ENCODE measurements at places on chromosomes 16 and 17.

DNA sequence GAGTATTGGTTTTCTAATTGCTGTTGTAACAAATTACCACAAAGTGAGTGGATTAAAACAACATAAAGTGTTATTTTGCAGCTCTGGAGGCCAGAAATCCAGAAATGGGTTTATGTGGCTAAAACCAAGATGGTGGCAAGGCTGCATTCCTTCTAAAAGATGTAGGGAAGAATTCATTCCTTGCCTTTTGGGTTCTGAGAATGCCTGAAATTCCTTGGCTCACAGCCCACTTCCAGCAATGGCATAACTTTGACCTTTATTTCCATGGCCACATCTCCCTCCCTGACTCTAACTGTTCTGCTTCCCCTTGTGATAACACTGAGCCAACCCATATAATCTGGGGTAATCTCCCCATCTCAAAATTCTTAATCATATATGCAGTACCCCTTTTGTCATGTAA is 269.6 kb upstream of the RPL38 start:
- peaks cover 4% of the 10 kb centered on the region for H3K27me3 ChIP-seq
- H3K27ac ChIP-seq = no peak overlapping the region
- no peak for DNase-seq
- no peak overlapping the region for H3K4me3 ChIP-seq
- no peaks in the 10 kb centered on the region for H3K36me3 ChIP-seq
- peaks cover 6% of the 10 kb centered on the region for H3K4me1 ChIP-seq

GRCh38 chr17:72778169-72779151 is 314.0 kb downstream of the SLC39A11 start:
- DNase-seq = no peak
- H3K27me3 ChIP-seq = no peaks in the 10 kb centered on the region
- peaks cover 4% of the 10 kb centered on the region for H3K36me3 ChIP-seq
- no peak overlapping the region for H3K27ac ChIP-seq
- H3K4me3 ChIP-seq = no peak overlapping the region

GRCh38 chr17:44069974-44070454 is 521 bp upstream of the G6PC3 start:
- H3K27me3 ChIP-seq = no peaks in the 10 kb centered on the region
- peak overlapping the region; percentile 90 for H3K4me3 ChIP-seq
- peak overlapping the region; percentile 99 for H3K27ac ChIP-seq
- peaks cover 4% of the 10 kb centered on the region for H3K36me3 ChIP-seq

DNA sequence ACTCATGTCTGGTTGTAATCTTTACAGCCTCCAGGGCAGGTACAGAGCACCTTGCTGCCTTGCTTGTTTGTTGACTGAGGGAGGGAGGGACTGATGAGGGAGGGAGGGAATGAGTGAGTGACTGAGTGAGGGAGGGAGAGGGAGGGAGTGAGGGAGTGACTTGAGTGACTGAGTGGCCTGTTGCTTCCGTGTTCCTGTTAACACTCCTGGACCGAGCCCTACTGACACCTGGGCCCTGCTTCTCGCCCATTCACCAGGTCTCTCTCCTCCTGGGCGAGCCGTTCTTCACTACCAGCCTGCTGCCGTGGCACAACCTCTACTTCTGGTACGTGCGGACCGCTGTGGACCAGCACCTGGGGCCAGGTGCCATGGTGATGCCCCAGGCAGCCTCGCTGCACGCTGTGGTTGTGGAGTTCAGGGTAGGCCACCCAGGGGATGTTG is 41.2 kb downstream of the PRMT7 start:
- peaks cover 31% of the 10 kb centered on the region for H3K36me3 ChIP-seq
- no peaks in the 10 kb centered on the region for H3K27me3 ChIP-seq
- no peak overlapping the region for H3K4me3 ChIP-seq
- H3K27ac ChIP-seq = no peak overlapping the region
- H3K4me1 ChIP-seq = no peaks in the 10 kb centered on the region

DNA sequence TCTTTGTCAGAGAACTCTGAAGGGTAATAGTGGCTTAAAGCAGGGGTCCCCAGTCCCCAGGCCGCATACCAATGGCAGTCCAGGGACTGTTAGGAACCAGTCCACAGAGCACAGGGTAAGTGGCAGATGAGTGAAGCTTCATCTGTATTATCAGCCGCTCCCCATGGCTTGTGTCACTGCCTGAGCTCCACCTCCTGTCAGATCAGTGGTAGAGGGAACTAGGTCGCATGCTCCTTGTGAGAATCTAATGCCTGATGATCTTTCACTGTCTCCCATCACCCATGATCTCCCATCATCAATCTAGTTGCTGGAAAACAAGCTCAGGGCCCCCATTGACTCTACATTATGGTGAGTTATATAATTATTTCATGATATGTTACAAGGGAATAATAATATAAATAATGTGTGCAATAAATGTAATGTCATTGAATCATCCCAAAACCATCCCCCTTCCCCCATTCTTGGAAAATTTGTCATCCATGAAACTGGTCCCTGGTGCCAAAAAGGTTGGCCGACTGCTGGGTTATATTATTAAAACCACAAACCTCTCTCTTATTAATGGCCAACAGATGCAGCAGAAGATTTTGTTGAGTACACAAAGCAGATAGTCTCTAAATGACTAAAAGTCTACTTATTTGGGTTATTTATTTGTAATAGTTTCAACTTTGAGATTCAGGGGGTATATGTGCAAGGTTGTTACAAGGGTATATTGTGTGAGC is 782.7 kb downstream of the CDH11 start:
- peaks cover 12% of the 10 kb centered on the region for H3K4me1 ChIP-seq
- no peaks in the 10 kb centered on the region for H3K36me3 ChIP-seq
- no peaks in the 10 kb centered on the region for H3K27me3 ChIP-seq
- H3K4me3 ChIP-seq = no peak overlapping the region
- peak overlapping the region; percentile 9 for H3K27ac ChIP-seq

DNA sequence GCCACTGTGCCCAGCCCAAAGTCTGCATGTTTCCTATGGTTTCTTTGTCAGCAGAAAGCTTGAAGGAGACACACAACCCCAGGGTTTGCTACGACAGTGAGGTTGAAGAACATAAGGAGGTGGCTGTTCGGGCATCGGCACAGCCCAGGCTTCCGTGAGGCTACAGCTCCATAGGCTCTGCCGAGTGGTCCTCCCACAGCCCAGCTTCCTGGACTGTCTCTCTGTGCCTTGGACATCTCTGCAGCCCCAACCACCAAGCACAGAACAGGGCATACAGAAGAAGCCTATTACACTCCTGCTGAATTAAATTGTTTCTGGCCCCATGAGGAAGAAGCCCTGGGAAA is 3.2 kb upstream of the HAP1 start:
- DNase-seq = no peak
- H3K27ac ChIP-seq = no peak overlapping the region
- H3K4me3 ChIP-seq = no peak overlapping the region
- peaks cover under 1% of the 10 kb centered on the region for H3K36me3 ChIP-seq

DNA sequence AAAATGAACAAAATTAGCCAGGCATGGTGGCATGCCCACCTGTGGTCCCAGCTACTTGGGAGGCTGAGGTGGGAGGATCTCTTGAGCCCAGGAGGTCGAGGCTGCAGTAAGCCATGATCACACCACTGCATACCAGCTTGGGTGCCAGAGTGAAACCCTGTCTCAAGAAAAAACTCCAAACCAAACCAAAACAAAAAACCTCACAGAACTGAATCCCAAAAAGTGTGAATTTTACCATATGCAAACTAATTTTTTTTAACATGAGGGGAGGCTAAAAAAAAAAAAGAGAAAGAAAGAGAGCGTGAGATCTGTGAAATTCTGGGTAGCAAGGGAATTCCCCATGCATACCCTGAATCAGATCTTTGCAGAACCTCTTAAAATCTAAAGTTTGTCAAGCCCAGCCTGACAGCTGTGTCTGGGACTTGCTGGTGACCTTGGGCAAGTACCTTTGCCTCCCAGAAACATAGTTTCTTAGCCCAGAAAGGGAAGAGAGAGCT is 17.1 kb upstream of the CDH1 start:
- no peaks in the 10 kb centered on the region for H3K36me3 ChIP-seq
- no peak overlapping the region for H3K4me3 ChIP-seq
- no peaks in the 10 kb centered on the region for H3K27me3 ChIP-seq
- peaks cover 7% of the 10 kb centered on the region for H3K4me1 ChIP-seq
- DNase-seq = no peak

DNA sequence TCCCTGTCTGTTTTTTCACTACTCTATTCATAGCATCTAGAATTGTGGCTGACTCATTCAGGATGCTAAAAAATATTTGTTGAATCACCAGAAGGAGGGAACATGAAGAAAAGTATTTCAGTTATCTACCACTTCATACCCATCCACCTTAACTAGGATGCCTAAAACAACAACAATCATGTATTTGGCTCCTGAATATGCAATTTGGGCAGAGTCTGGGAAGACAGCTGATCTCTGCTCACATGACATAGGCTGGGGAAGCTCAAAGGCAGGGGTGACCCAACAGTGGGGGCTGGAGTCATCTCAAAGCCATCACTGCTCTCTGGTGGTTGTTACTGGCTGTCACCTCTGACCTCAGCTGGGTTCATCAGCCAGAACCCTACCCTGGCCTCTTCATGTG is 80.1 kb upstream of the RPL38 start:
- no peak for DNase-seq
- H3K27ac ChIP-seq = peak overlapping the region; percentile 75
- H3K36me3 ChIP-seq = no peaks in the 10 kb centered on the region
- H3K4me3 ChIP-seq = no peak overlapping the region
- peaks cover 12% of the 10 kb centered on the region for H3K4me1 ChIP-seq

DNA sequence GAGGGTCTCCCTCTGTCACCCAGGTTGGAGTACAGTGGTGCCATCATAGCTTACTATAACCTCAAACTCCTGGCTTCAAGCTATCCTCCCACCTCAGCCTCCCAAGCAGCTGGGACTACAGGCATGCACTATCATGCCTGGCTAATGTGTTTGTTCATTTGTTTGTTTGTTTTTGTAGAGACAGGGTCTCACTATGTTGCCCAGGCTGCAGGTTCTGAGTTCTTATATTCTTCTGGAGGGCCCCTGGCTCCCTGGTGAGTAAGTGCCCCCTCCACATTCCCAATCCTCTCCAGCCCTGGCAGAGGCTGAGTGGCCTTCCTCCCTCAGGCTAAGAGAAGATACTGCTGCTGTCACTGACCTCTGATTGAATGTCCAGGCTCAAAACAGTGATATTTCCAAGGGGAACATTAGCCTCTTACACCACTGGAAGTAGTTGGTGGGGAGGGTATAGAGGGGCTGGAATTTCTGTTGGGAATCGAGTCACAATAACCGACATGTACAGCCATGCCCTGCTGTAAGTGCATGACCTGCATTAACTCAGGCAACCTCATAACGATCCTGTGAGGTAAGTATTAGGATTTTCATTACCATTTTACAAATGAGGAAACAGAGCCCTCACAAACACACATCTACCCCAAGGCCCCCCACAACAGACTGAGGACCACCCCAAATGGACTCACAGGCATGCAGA is 2.7 kb upstream of the ETV4 start:
- no peaks in the 10 kb centered on the region for H3K36me3 ChIP-seq
- peaks cover 20% of the 10 kb centered on the region for H3K4me1 ChIP-seq
- H3K4me3 ChIP-seq = no peak overlapping the region
- no peak for DNase-seq
- H3K27me3 ChIP-seq = peaks cover 27% of the 10 kb centered on the region

DNA sequence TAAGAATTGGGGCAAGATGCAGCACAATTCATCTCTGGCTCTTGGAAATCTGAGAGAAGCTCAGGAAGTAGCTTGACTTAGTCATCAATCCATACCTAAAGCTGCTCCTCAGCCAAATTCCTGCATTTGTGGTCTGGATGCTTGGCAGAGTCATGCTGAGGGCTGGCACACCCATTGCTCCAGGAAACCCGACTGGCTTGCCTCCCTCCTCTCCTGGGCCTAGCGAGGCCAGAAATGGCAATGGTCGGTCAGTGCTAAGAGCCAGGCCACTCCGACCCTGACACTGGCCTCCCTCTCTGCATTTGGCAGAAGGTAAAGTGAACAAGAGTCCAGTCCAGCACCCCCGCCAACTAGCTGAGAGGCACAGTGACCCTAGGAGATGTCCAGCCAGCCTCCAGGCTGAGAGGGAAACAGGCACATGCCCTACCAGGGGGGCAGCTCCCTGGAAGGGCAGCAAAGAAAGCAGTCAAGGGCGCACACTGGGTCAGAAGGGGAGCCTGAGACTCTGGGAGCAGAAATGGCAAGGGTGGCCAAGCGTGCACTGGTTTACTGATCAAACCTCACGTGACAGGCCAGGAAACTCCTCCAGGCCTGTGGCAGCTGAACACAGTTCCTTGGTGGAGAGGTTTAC is 10.0 kb downstream of the POLDIP2 start:
- no peak overlapping the region for H3K4me3 ChIP-seq
- H3K27me3 ChIP-seq = no peaks in the 10 kb centered on the region
- H3K27ac ChIP-seq = peak overlapping the region; percentile 92
- no peak for DNase-seq

DNA sequence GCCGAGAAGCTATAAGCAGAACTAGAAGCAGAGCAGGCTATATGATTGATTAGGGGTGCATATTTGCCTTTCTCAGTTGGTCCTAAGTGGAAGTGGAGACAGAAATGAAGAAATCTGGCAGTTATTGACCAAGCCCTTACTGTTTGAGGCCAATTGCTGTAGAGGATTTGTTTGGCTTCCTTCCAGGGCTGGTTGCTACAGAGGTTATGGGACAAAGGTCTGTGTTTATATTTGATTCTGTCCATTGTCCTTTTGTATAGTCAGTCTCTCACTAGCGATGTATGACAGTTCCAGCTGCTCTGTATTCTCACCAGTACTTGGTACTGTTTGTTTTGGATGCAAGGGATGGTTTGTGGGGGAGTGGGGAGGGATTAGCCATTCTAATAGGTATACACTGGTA is 7.3 kb upstream of the ALOX15 start:
- no peaks in the 10 kb centered on the region for H3K4me1 ChIP-seq
- peaks cover 1% of the 10 kb centered on the region for H3K36me3 ChIP-seq
- no peak overlapping the region for H3K4me3 ChIP-seq
- no peak for DNase-seq
- peaks cover 40% of the 10 kb centered on the region for H3K27me3 ChIP-seq
- H3K27ac ChIP-seq = no peak overlapping the region

- H3K36me3 ChIP-seq = no peaks in the 10 kb centered on the region
- peaks cover 46% of the 10 kb centered on the region for H3K4me1 ChIP-seq
- H3K4me3 ChIP-seq = peak overlapping the region; percentile 75
- H3K27ac ChIP-seq = no peak overlapping the region
- no peak for DNase-seq
- no peaks in the 10 kb centered on the region for H3K27me3 ChIP-seq
Observed at GRCh38 chr17:9647014-9647413, 1.7 kb downstream of the USP43 start.

- peaks cover 2% of the 10 kb centered on the region for H3K4me1 ChIP-seq
- DNase-seq = no peak
- H3K27me3 ChIP-seq = no peaks in the 10 kb centered on the region
- peak overlapping the region; percentile 51 for H3K27ac ChIP-seq
Observed at GRCh38 chr17:28394337-28395116, 11.5 kb downstream of the SLC46A1 start.

DNA sequence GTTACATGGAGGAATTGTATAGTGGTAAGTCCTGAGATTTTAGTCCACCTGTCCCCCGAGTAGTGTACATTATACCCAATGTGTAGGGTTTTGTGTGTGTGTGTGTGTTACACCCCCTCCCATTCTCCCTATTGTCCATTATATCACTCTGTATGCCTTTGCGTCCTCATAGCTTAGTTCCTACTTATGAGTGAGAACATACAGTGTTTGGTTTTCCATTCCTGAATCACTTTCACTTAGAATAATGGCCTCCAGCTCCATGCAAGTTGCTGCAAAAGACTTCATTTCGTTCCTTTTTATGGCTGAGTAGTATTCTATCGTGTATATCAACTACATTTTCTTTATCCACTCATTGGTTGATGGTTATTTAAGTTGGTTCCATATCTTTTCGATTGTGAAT is 635 bp upstream of the FA2H start:
- H3K27ac ChIP-seq = no peak overlapping the region
- H3K36me3 ChIP-seq = no peaks in the 10 kb centered on the region
- peak overlapping the region; percentile 29 for H3K4me3 ChIP-seq
- H3K27me3 ChIP-seq = peaks cover 45% of the 10 kb centered on the region

- DNase-seq = no peak
- H3K27ac ChIP-seq = no peak overlapping the region
- H3K36me3 ChIP-seq = peaks cover 1% of the 10 kb centered on the region
- H3K4me3 ChIP-seq = no peak overlapping the region
Observed at GRCh38 chr16:12757546-12757945, 46.1 kb downstream of the CPPED1 start.

All from chondrocyte (in vitro differentiated cells).